ENCODE measurements at places on chromosomes 7 and 10. TPM values are rescaled to one million over a fixed set of nuclear protein-coding genes. Genes with fewer than 3 reads are reported as not detected.

DNA sequence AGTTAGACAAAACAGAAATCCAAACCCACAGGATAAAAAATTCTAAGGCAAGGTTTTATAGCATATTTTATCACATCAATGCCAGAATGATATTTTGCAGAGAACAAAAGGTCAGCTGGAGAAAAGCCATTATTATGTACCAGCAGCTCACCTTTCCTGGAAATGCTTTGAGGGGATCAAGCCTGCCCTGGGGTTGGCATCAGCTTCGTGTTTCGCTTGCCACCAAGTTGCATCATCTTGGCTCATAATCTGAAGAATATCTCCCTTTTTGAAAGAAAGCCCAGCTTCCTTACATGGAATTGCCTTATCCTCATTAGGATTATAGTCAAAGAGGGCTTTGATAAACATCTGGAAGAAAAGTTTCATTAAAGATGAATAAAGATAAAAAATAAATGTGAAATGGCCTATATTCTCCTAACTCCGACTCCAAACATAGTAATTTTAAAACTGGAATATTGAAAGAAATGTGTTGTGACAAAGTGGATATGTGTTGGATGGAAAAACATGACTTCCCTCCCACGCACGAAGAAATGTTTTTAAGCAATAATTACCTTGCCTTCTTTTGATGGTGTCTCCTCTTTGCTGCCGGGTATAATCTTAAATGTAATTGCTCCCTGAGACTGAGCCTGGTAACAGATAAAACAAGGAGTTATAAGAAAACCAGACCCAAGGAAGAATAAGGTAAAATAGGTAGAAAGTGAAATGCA lies 121.3 kb upstream of the ODAD2 start:
- DNase-seq: no peak

GRCh38 chr10:72275351-72276012 lies 1.8 kb downstream of the DDIT4 start:
- DNase-seq: no peak

DNA sequence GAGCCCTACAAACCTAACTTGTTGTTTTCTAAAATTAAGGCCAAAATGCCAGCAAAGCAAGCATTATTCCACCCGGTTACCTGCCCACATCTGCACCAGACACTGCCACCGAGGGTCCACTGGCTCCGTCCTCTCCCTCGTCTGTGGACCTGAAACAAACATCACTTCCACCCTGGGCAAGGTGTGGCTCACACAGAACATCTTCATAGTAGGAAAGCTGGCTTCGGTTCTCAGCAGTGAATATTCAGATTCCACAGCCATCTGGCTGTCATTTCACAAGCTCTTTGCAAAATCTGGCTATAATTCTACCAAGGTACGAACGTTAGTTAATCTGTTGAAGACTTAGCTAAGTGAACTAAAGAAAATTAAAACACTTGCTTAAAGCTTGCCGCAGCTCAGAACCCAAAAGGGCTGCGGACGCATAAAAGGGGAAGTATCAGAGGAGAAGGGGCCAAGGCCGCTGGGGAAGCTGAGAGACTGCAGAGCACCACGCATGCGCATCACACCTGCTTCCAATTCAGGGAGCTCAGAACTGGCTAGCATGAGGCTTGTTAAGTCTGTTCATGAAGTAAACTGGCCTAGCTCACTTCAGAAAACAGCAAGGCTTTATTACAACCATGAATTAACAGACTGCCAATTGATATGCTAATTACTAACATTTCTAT lies 46.1 kb downstream of the PTPRN2 start:
- DNase-seq: no peak

The STEAP4 gene
- polyA plus RNA-seq: 9.2 TPM

- no peak for DNase-seq
Measured at GRCh38 chr7:12089951-12090756, 120.9 kb upstream of the TMEM106B start.

DNA sequence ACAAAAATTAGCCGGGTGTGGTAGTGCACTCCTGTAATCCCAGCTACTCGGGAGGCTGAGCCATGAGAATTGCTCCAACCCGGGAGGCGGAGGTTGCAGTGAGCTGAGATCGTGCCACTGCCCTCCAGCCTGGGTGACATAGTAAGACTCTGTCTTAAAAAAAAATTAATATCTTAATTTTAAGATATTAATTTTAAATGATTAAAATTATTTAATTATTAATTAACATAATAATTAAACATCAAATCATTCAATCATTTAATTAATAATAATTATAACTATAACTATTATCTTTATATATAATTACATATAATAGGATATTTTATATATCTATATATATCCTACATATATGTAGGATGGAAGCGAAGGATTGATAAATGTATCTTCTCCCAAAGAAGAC lies 1.8 kb upstream of the HK1 start:
- no peak for DNase-seq

DNA sequence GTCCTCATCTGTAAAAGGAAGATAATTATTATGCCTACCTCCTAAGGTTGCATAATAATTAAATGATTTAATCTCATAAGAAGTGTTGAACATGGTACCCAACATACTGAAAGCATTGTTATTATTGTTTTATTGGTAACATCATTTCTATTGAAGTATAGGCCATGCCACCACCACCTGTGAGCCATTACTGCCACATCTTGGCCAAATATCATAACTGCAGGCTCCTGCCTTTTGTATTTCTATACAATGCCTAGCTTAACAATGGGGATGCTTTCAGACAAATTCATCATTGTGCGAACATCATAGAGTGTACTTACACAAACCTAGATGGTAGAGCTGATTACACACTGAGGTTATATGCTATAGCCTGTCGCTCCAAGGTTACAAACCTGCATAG lies 61.1 kb upstream of the NPSR1 start:
- DNase-seq: no peak

Data from right lung (tissue), 10 donors.